ENCODE measurements at places on chromosomes 5 and 9.

DNA sequence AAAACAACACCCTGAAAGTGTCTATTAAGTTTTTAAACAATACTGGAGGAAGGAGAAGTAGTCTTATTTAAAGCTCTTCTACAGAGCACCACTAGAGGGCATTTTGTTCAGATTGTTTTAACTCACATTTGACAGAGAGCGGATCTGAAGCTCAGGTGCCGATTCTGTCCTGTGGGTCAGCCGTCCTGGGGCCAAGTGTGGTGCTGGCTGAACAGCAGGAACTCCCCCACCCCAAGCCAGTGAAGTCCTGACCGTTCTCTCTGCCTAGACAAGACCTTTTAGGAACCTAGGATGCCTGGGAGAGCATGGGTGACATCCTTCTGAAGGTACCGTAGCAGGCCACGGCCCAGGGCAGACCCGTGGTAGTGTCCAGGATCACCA lies 3.9 kb downstream of the EXOC3 start:
- peak; percentile 41 for DNase-seq

GRCh38 chr5:57033503-57033902 lies 81.6 kb upstream of the MIER3 start:
- no peak for DNase-seq

DNA sequence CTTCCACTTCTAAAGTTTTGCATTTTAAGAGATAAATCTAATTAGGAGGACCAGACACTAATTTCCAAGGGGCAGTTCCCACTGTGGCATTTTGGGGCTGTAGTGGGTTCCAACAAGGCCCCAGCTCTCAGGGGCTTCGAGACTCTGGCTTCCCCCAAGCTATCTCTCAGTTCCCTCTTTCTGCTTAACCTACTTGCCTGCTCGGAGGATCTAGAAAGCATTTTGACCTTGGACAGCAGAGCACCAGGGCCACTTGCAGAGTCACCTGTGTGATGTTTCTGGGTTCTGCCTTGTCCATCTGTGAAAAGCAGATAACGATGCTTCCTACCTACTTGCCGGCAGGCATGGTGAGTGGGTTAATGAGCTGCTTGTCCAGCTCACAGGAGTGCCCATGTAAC lies 175.4 kb downstream of the MED10 start:
- no peak for DNase-seq

DNA sequence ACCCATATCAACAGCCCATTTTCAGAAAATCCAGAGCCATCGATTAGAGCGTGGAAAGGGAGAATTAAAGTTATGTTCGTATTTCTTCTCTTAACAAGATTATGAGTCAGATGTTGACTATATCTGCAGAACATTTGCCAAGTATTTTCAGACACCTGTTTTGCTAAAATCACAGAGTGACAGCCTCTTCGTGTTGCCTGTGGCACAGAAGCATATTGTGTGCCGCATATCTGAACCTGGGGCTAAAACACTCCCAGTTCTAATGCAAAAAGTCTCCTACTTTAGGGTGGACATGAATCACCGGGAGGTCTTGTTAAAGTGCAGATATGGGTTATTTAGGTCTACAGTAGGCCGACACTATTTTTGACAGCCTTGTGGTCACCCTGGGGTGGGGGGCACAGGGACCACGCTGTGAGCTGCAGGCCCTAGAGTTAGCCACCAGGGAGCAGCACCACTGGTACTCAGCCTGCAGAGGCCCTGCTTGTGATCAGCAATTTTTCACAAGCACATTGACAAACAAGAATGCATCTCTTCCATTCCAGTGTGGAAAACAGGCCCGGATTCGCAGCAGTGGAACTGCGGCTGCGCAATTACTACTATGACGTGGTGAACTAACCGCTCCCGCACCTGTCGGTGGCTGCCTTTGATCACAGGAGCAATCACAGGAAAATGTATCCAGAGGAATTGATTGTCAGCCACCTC lies 93.5 kb downstream of the SYK start:
- no peak for DNase-seq

DNA sequence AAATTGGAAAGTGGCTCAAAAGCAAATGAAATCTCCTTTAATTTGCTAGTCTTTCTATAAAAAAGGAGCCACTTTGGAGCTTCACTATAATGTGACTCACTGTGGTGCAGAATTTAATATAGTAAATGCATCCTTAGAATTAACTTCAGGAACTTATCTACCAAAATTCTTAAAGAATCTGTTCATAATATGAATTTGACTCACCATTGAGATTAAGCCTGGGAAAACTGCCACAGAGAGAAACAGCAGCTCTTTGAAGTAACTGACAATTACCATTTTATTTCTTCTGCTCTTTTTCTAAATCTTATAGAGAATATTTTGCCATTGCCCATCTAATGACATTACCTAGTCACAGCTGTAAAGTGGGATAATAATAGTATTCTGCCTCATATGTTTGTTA lies 211.9 kb upstream of the CDH6 start:
- no peak for DNase-seq

- DNase-seq: peak; percentile 15
Measured at GRCh38 chr5:163460562-163461171, at the start of gene HMMR. Gene HMMR, plus strand, starts transcription at chr5:163460632. Its CDS starts 61 bp downstream, at chr5:163460693.

- DNase-seq: peak; percentile 42
Measured at GRCh38 chr5:141402553-141403243, at the start of gene PCDHGA9. Gene PCDHGA9, plus strand, starts transcription at chr5:141402778. Its CDS starts 175 bp downstream, at chr5:141402953.
